Activated T-helper 1 cell treated with anti-CD3 and anti-CD28 coated beads, Interleukin-2, amount 50 U/mL, for 16 hours (primary cell): ENCODE measurements at places on chromosomes 4 and X.

DNA sequence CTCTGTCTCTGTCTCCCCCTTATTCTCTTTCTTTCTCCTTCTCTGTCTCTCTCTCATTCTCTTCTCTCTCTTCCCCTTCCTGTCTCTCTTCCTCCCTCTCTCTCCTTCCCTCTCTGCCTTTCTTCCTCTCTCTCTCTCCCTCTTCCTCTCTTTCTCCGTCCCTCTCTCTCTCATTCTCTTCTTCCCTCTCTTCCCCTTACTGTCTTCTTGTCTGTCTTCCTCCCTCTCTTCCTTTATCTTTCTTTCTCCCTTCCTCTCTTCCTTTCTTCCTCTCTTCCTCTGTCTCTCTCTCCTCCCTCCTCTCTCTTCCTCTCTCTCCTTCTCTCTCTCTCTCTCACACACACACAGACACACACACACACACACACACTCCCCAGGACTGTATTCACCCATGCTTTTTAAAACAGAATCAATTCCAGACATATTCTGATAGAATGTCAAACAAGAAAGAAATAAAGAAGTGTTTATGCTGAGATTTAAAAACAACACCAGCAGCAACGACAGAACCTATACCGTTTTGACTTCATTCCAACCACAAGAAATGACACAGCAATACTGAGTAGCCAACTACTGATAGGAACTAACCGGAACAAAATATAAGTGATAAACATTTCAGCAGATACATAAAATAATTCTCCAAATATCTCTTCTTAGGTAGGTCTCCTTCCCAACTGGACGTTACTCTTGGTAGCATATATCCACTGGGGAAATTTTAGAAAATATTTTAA, 296.7 kb downstream of the ASMT start:
- no peak for DNase-seq

DNA sequence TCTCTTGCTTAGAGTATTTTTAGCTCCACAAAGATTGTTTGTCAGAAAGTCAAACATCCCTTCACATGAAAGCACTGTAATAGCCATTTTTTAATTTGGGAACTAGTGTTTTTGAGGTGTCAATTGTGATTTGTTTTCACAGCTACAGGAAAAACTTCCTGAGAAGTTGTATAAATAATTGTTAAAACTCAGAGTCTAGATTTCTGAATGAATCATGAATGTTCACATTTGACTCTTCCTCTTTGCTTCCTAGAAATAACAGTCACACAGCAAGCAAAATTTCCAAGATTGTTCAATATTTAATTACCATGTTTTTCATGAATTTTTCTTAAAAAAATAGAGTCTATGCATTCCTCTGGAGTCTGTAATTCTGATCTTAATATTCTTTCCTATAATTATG, 156.9 kb upstream of the SLC7A11 start:
- no peak for DNase-seq

DNA sequence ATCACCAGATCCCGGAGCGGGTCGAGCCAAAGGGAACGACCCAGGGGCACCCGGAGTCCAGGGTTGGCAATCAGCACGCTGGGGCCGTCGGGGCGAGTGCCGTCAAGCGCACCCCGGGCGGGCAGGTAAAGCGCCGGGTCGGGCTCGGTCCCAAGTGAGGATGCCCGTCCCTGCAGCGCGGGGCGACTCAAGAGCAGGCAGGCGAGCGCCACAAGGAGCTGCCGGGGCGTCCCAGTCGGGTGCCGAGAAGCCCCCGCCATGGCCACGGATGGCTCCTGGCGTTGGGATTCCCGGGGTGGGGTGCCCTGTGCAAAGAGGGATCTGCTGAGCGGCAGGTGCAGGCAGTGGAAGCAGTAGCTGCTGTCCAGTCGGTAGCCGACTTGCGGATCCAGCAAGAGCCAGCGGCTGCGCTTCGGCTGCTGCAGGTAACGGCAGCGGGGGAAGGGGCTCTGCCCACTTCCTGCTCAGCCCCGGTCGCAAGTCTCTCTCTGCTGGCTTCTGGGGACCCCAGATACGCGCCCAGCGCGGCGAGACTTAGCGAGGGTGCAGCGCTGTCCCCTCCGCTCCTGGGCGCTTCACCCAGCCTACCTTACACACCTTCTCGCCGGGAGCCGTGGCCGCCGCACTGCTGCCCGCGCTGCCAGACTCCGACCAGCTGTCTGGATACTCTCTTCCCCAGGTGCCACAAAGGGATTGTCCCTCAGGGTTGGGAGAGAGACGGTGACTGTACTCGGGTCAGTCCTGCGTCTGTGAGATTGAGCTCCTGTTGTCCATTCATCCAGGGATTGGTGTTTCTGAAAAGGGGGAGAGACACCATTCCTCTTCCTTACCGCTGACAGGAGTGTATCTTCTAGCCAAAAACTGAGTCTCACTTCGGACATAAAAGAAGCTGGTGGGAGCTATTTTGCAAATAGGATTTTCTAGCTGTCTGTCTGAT, at the start of gene FREM3:
TSS of gene FREM3 (minus strand) at position 260 of the 937 bp plus-strand sequence. CDS start at position 260, 0 bp downstream.
- DNase-seq = no peak

DNA sequence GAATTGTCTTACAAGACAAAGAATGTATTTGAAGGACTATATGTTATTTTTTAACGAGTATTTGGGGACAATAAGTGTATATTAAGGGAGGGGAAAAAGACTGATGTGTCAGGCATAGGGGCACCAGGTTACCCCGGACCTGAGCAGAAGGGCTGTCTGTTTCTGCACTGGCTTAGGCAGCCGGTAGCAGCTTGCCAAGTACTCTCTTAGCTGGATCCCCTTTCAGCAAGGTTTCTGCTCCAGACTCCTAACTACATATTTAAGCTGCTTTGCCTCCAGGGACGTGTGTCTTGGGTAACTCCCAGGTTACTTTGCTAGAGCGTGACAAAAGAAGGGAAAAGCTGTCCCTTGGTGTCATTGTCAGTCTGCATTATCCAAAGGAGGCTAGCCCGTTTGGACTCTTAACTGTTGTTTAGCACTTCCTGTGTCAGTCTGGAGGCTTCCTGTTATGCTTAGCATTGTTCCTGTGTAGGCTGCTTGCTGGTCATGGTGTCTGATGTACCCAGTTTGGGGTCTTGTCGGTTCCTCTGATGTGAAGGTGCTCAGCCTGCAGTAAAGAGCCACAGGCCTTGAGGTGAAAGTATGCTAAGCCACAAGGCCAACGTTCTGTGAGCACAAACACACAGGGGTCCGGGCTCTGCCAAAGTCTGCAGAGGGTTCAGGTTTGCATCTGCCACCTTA, 11.6 kb downstream of the CXCR3 start:
- DNase-seq = no peak

GRCh38 chr4:103303011-103303410, 104.9 kb upstream of the CENPE start:
- no peak for DNase-seq

DNA sequence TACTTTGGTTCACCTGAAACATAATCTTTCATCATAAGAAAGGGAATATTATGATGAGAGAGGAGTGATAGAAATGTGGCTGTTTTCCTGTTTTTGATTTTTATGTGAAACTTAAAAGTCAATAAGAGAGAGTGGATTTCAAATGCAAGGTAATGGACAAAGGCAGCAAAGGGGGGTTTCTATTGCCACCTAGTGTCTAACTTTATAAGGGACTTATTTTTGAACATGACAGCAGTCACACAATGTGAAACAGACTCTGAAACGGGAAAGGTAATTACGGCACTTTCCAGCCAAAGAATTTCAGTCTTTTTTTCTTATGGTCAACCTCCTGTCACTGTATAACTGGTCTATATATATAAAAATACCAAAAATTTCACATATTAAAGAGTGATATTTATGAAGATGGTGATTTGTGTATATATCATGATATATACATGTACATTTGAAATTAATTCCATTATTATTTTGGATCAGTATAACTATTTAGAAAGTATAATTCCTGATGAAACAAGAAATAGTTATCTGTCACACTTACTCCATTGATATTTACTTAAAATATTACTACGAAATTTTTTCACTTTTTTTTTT, 127.1 kb downstream of the FBXO8 start:
- DNase-seq = no peak

GRCh38 chr4:120071192-120071795, 4.6 kb upstream of the MAD2L1 start:
- DNase-seq = no peak

- no peak for DNase-seq
These were observed 530.1 kb upstream of the SLIT2 start for GRCh38 chr4:19721587-19721986.

- DNase-seq = no peak
These were observed 11.4 kb upstream of the KCND1 start for GRCh38 chrX:48983081-48983480.

DNA sequence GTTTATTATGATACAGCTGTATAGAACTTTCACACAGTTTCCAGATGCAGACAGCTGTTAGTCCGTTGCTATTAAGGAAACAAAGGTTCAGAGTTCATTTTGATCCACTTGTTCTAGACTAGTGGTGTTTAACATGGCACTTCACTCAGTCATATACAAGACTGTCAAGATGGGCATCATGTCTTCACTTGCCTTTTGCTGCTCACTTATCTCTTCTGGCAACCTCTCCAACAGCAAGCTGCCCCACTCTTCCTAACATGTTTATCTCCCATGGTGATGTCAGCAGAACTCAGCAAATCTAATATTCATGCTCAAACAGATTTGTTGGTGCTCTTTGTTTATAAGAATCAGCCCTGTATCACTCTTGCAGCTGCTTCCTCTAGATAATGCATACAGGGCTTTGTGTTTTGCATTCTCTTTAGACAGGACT, 236.2 kb upstream of the HAND2 start:
- DNase-seq = no peak

- no peak for DNase-seq
These were observed 57.4 kb downstream of the SEL1L3 start for GRCh38 chr4:25805255-25805860.

- DNase-seq = no peak
These were observed 52.7 kb downstream of the NPY1R start for GRCh38 chr4:163279713-163280112.
